ENCODE measurements at places on chromosomes 5 and 9.
A peak's percentile ranks its signal among the peaks of the same experiment; 100 is the strongest.

DNA sequence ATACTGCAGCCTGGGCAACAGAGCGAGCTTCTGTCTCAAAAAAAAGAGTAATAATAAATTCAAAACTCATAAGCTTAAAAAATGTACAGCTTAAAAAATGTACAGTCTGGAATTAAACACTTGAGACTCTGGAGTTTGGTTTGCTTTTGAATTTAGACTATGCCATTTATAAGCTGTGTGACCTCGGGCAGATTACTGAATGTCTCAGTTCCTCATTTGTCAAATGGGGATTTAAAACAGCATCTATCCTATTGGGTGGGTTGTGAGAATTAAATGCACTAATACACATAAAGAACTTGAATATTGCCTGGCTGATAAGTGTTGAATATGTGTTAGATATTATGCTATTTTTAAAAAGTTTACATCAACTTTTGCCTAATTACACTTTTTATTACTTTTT is 98.4 kb downstream of the SCAMP1 start:
- DNase-seq: no peak

- no peak for DNase-seq
These were observed 247.5 kb downstream of the TMEM161B start for GRCh38 chr5:88021141-88021540.

DNA sequence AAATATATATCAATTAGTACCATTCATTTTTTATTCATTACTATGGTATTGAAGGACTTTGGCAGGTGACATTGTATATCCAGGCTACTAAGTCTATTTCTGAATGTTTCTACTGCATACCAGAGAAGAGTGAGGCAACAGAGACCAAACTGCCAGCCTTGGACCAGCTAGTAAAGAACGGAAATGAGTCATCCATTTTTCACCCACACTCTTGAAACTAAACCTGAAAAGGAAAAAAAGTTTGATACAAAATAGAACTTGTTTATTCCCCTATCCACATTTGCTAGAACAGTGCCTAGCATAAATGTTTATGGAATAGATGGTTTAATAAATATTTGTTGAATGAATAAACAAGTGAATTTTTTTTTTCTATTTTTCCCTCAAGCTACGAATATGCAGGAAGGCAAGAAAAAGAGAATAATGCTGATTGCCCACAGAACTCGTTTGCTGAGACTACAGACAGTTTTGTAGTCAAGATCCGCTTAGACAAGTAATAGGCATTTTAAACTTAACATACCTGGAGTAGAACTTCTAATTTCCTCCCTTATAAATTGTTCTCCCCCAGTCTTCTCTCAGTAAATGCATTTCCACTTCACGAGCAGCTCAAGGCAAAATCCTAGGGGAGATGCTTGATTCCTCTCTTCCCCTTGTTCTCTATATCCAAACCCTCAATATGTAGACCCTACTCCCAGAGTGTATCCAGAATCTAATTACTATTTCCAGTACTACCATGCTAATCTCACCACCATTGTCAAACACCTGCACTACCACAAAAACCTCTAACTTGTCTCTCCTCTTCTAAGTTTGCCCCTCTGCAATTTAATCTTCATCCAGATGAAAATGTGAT is 146.2 kb upstream of the RASA1 start:
- DNase-seq: peak; percentile 50

GRCh38 chr9:135708164-135708563 is 6.2 kb downstream of the KCNT1 start:
- DNase-seq: no peak

DNA sequence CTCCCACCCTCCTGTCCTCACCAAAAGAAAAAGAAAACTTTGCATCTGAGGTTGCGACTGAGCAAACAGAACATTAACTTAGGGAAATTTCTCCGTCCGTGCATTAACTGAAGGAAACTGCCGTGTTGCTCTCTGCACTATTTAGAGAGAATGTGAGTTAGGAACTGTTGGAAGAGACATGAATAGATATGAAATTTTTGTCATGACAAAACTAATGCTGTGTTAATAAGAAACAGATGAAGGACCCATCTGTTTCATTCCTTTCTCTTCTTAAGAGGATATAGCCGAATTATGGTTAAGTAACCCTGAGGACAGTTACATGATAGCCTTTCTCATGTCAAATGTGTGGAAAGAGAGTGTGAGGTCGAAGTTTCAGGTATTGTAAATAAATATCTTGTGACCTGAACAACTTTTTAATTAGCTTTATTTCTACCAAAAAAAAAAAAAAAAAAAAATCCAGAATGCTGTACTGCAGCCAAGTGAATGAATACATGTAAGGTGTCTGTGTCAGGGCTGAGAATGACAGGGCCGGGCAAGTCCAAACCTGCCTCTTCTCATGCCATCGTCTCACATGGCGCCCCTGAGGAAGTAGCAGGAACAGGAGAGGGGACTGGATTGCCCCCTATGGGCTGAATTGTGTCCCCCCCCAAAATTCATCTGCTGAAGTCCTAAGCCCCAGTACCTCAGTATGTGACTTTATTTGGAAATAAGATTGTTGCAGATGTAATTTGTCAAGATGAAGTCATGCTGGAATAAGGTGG is 35.6 kb upstream of the ANKRD33B start:
- DNase-seq: no peak

DNA sequence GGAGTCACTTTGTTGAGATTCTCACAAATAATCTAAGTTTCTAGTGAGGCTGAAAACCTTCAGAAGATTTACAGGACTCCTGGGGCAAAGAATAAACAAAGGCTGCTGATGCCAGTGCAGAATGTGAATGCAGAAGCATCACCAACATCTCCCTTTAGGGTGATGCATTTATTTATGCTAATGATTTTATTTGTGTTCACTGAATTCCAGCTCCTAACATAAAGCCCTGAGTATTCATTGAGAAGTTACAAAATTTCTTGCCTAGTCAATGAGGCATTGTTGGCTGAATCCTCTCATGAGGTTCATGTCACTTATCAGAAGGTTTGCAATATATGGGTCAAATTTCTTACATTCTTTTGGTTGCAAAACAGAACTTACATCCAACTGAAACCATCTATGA is 70.0 kb downstream of the GRIN3A start:
- no peak for DNase-seq

DNA sequence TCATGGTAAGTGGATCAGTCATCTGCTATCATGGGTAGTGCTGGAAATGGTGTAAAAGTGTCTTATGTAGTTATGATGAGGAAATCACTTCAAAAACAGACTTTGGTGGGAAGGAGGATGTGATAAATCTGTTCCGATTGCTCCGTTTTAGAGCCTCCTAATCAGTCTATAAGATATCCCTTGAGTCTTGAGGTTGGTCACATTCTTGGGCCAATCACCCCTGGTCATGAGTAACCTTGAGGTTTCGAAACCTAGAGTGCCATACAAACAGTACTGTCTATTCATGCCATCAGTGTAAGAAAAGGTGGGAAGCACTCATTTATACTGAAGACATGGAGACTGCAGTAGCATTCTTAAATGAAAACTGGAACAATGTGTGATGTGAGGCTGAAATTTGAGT is 45.8 kb downstream of the LRRTM2 start:
- no peak for DNase-seq

DNA sequence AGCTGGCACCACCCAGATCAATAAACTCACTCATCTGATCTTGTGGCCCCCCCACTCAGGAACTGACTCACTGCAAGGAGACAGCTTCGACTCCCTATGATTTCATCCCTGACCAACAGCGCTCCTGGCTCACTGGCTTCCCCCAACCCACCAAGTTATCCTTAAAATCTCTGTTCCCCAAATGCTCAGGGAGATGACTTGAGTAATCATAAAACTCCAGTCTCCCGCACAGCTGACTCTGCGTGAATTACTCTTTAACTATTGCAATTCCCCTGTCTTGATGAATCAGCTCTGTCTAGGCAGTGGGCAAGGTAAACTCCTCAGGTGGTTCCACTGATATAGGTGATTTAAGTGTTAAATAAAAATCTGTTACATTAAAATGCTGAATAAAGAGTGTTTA is 1.9 kb upstream of the TRIM32 start:
- no peak for DNase-seq

GRCh38 chr5:81795666-81796065 is 44.8 kb upstream of the SSBP2 start:
- no peak for DNase-seq

DNA sequence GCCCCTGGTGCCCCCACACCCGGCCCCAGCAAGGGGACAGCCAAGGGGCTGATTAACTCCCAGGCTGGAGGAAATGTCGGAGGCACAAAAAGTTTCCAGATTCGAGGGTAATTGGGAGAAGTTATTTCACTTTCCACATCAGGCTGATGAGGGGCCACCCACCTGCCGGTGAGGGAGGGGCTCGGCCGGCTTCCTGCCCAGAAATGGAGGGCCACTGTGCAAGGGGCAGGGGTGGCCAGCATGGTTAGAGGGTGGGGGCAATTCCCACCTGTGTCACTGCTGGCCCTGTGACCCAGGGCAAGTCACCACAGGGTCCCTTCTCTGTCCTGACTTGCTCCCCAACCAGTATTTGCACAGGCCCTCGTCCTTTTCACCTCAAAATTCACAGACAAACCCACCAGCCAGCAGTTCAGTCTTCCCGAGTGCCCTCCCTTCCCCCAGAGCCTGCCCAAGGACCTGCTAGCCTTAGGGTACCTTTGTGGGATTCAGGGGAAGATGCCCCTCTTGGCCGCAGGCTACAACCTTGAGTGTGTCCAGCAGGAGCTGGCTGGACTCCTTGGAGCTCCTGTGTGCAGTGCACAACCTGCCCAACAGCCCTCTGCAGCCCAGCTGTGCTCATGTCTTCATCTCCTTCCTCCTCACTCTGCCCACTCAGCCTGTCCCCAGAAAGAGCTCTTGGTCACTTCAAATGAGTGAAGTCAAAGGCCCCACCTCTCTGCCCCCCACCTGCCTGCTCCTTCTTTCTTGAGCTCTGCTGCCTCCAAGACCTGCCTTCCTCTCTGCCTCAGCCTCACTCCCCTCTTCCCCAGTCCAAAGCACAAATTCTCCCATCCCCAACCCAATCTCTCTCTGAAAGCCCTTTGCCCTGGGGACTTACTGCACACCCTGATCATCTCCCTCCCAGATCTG is 130.5 kb downstream of the BARX1 start:
- DNase-seq: no peak

GRCh38 chr5:37071901-37072581 is 177.1 kb downstream of the CPLANE1 start:
- no peak for DNase-seq

DNA sequence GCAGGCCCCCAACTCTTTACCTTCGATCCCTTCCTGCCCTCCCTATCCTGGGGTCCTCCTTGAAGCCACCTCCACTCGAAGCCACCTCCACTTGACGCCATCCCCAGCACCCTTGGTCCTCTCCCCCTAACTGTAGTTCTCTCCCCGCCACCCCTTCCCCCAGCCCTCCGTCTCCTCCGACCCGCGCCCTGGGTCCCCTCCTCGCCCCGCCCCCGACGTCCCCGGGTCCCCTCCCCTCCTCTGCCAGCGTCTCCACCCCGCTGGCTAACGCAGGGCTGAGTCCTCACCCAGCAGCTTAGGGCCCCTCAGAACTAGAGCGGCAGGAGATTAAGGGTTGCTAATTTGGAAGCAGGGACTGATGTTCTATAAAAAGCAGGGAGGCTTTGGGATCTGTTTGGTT is 30.6 kb upstream of the ANKRD33B start:
- DNase-seq: no peak

DNA sequence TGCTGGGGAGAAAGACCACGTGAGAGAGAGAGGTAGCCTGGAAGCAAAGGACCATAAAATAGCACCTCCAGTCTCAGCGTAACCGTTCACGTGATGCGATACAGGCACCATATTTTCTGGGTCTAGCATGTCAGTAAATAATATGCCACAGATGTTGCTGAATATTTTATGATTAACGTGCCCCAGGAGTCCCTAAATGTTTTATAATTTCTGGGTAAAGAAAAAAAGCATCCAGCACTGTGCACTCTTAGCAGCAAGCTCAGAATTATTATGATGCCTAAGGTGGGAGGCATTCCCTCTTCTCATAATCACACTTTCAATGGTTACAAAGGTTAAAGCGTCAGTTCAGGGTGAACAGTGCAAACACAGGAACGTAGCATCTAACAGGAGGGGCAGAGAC is 121.8 kb downstream of the CAVIN4 start:
- no peak for DNase-seq

GRCh38 chr5:122164831-122165558 is 35.6 kb downstream of the ZNF474 start:
- DNase-seq: no peak

GRCh38 chr5:130323804-130324454 is 419.7 kb downstream of the CHSY3 start:
- DNase-seq: peak; percentile 52

- peak; percentile 55 for DNase-seq
These were observed 52.7 kb downstream of the RNF145 start for GRCh38 chr5:159156426-159157238.

DNA sequence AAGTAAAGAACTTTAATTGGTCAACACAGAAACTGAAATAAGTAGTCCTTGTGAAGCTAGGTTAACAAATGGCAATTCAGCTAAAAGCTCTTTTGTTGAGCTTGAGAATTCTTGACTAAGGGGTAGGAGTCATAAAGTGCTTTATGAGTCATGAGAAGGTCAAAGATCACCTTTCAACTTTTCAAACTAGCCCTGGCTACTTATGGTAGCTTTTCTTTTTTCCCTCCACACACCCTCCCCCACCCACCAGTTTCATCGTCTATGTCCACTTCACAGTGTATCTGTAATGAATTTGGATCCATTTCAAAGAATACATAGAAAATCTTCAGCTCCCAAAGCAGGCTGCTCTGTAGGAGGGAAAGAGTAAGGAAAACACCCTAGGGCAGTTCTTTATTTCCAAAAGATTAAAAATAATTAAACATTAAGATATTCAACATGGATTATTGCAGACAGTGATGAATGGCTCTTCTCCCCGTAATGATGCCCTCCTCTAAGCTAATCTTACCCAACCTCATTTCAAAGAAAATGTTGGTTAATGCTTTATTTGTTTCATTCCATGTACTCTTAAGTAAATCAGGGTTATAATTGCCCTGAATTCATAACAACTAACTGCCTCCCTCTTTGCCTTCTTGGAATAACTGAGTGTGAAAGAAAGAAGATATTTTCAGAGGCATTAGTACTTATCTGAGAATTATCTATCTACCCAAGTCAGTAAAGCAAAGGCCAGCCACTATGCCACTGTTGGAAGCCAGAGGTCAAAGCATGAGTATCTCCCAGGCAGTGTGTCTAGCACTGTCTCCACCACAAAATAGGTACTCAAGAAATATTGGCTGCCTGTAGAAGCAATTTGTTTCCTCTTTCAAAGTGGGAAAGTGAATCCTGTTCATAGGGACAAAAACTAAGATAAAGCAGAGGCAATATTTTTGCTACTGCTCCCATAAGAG is 290.6 kb downstream of the PIK3R1 start:
- no peak for DNase-seq

DNA sequence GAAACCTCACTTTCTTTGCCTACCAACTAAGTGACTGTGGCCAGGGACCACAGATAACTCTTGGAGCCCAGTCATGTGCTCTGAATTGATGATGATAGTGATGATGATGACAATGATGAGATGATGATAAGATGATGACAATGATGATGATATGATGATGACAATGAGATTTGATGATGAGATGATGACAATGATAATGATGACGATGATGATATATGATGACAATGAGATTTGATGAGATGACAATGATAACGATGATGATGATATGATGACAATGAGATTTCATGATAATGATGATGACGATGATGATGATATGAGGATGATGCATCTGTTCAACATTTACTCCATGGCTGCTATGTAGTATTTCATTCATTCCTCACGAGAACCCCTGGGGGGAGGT is 213.0 kb downstream of the ERCC6L2 start:
- DNase-seq: no peak

Data from HL-60 (cell line).